ENCODE measurements at places on chromosomes 5 and 9. TPM values are rescaled to one million over a fixed set of nuclear protein-coding genes. Genes with fewer than 3 reads are reported as not detected.

DNA sequence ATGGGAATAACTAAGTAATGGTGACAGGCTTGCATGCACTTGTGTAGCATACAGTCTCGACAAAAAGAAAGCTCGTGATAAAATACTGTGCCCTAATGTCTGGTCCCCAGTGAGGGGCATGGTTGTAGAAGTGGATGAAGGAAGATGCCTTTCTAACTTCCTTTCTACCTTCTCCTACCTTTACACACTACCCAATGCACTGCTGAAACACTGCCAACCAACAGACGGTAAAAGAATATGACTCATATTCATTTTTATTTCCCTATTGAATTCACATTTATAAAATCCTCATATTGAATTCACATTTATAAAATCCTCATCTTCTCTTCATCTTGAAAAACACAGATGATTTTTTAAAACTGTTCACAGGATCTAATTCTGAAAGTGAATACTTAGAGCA lies 223.0 kb downstream of the PJA2 start:
- no peaks in the 10 kb centered on the region for H3K4me1 ChIP-seq
- no peaks in the 10 kb centered on the region for H3K27me3 ChIP-seq
- no peak for DNase-seq
- no peak overlapping the region for H3K27ac ChIP-seq

- no peak for DNase-seq
- peaks cover 11% of the 10 kb centered on the region for H3K4me1 ChIP-seq
- no peaks in the 10 kb centered on the region for H3K36me3 ChIP-seq
- no peak overlapping the region for H3K27ac ChIP-seq
- H3K4me3 ChIP-seq: no peak overlapping the region
These were observed 9.4 kb upstream of the GRAMD2B start for GRCh38 chr5:126413856-126414255.

DNA sequence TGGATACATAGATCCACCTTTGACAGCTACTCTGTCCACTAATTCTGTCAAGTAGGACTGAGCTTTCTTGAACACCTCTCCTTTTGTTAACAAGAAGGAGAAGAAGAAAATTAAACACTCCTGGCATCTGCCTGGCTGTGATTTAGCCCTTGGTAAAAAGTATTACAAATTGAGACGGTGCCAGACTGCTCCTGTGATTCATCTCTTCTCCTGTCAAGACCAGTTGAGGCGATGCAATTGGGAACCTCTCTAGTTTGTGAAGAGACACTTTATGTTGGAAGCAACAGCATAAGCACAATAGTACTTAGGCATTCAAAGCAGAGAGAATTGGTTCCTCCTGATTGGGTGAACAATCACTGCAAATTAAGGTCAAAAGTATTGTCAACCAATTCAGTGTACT lies 72.7 kb downstream of the GHR start:
- H3K4me1 ChIP-seq: peaks cover 13% of the 10 kb centered on the region
- H3K27me3 ChIP-seq: no peaks in the 10 kb centered on the region
- H3K36me3 ChIP-seq: no peaks in the 10 kb centered on the region
- H3K27ac ChIP-seq: no peak overlapping the region
- no peak overlapping the region for H3K4me3 ChIP-seq

GRCh38 chr9:92165484-92165883 lies 50.3 kb upstream of the SPTLC1 start:
- no peak overlapping the region for H3K4me3 ChIP-seq
- H3K27me3 ChIP-seq: no peaks in the 10 kb centered on the region
- no peak overlapping the region for H3K27ac ChIP-seq
- H3K36me3 ChIP-seq: no peaks in the 10 kb centered on the region
- no peaks in the 10 kb centered on the region for H3K4me1 ChIP-seq

DNA sequence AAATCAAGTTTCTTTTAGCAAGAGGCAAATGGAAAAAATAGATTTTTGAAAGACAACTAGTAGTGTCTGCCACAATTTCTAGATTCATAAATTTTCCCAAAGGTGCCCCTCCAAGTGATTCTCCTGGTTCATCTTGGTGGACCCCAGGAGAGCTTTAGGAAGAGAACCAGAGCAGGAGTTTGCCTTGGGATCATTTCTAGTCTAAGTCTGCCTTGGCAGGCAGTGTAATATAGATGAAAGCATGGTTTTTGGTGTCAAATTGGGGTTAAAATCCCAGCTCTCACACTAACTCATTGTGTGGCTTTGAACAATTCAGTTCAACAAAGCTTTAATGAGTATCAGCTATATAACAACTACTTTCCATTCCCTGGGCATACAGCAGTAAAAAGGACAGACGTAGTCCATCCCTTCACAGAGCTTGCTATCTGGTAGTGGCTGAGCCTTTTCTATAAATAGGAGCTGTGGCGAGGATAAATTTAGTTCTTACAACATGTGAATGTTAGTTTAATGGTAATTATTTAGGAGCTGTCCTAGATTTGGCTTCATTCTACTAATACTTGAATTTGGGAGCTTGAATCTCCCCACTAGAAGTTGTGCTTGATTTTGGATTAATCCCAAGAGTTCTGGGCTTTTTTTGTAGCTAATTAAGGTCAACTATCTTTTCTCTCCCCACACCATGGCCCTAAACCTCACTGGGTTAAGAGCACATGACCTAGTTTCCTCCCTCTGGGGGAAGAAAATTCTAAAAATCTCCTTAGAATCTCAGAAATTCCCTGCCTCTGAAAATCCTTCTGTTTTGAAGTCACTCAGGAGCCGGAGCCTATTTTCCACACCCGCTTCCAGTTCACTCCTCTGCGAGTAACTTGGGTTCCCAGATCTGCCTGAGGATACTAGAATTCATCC lies 197.8 kb downstream of the PCSK1 start:
- no peaks in the 10 kb centered on the region for H3K27me3 ChIP-seq
- peaks cover 10% of the 10 kb centered on the region for H3K4me1 ChIP-seq
- peak; percentile 20 for DNase-seq
- no peak overlapping the region for H3K4me3 ChIP-seq
- no peaks in the 10 kb centered on the region for H3K36me3 ChIP-seq

DNA sequence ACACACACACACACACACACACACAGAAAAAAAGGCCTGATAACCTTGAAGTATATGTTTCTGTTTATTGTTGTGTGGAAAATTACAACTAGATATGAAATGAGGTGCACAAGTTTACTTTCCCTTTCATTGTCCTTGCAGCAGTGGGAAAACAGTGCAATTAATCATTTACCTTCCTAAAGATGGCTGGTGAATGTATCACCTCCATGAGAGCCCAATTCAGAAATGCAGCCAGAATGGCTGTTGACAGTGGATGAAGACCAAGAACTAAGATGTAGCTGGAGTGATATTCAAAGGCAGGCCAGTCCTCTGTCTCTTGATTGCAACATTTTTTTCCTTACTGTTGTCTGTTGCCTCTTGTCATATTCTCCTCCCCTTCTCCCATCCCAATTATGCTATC lies 49.6 kb upstream of the EIF4EBP3 start:
- no peak for DNase-seq
- no peaks in the 10 kb centered on the region for H3K4me1 ChIP-seq
- no peaks in the 10 kb centered on the region for H3K27me3 ChIP-seq
- H3K36me3 ChIP-seq: no peaks in the 10 kb centered on the region
- no peak overlapping the region for H3K4me3 ChIP-seq

DNA sequence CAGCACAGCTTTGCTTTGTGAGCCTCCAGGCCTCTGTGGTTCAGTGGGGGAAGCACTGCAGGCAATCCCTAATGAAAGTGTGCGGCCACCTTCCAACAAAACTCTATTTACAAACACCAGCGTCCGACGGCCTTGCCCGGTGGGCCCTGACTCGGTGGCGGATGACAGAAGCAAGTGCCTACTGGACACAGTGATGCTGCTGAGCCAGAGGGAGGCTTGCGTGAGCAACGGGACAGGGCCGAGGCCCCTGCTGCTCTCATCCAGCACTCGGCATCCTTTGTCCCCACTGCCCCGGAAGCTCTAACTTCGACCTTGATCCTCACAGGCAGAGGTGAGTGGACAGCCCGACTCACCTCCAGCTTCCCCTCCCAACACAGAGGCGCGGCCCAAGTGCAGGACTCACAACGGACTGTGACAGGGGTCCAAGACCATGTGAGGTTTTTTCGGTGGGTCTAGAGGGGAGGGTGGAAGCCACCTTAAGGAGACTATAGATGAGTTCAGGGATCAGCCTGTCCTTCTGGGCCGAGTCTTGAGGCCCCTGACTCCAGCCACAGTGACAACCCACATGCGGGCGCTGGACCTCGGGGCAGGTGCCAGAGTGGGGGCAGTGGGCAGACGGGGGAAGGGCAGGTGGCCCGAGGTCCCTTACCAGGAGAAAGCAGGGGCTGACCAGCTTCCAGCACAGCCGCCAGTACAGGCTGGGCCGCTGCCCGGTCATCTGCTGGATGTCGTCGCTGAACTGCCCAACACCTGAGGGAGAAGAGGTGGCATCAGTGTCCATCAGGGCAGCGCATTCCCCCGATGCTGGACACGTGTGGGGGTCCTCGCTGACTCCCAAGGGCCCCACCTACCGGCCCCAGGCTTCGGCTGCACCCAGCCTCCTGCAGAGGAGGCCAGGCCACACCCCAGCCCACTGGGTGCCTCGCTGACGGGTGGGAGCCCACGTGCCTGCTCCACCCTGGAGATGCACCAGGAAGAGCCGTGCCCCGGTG lies 39.4 kb downstream of the SLC6A3 start:
- H3K4me3 ChIP-seq: no peak overlapping the region
- no peak for DNase-seq
- H3K4me1 ChIP-seq: no peaks in the 10 kb centered on the region
- H3K27ac ChIP-seq: no peak overlapping the region
- H3K36me3 ChIP-seq: no peaks in the 10 kb centered on the region
- H3K27me3 ChIP-seq: no peaks in the 10 kb centered on the region

The COL23A1 gene
- 5.5 TPM for total RNA-seq

The PDLIM4 gene
- 18.5 TPM for total RNA-seq
